Suprapubic skin (tissue), 4 donors: ENCODE measurements at places on chromosomes 6 and 20. TPM values are rescaled to one million over a fixed set of nuclear protein-coding genes. Genes with fewer than 3 reads are reported as not detected.

Gene HLA-DQA2
- total RNA-seq: 12.5 TPM

Gene TCF15
- total RNA-seq: not detected

Gene ATP6V1G2
- total RNA-seq: not detected

Gene OR12D3
- not detected for total RNA-seq

Gene FAM162B
- total RNA-seq: 1.4 TPM

Gene LPIN3
- total RNA-seq: 77.8 TPM

Gene SH3BGRL2
- total RNA-seq: 30.5 TPM

Gene SIRPB2
- total RNA-seq: 0.87 TPM

Gene NOL4L
- total RNA-seq: 8.3 TPM

Gene FUT9
- 0.13 TPM for total RNA-seq

Gene GABRR2
- not detected for total RNA-seq

Gene UNC5CL
- 0.94 TPM for total RNA-seq

Gene SLC17A9
- 0.76 TPM for total RNA-seq

Gene HLA-DQB1
- total RNA-seq: 1.6 TPM

Gene CLPSL1
- total RNA-seq: not detected

Gene C6orf58
- total RNA-seq: not detected

GRCh38 chr20:40173872-40174271, 515.2 kb downstream of the MAFB start:
- H3K4me1 ChIP-seq: peaks cover 9% of the 10 kb centered on the region
- no peak overlapping the region for H3K27ac ChIP-seq

DNA sequence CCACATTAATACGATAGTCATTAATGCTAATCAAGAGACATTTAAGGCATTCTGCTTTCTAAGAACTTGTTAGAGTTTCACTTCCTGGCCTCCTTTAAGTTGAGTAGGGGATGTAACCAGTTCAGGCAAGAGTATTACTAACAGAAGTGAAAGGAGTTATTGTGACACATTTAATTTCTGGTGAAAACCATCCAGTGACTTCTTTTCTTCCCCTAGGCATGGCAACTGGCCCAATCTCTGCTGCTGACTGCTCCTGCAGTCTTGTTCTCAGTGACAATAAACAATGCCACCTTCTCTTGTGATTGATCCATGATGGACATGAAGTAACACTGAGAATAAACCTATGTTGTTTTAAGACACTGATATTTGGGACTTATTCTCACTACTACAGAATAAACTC, 130.9 kb upstream of the DEFB112 start:
- no peaks in the 10 kb centered on the region for H3K4me1 ChIP-seq
- no peak overlapping the region for H3K4me3 ChIP-seq
- H3K36me3 ChIP-seq: no peaks in the 10 kb centered on the region
- DNase-seq: no peak

DNA sequence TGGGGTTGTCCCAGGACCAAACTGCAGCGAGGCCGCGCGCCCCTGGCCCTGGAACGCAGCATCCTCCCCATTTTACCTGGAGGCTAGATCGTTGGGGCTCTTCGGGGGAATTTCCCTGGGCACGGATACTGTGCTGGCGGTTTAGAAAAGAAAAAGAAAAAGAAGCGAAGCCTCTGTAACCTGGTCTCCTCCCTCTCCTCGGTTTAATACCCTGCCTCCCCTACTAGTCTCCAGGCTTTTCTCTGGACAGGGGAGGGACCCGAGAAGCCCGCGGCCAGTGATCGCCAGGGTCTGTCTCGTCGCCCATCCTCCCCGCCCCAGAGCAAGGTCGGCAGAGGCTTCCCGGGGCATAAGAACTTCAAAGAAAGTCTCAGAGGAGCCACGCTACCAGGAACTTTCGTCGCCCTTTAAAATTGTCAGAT, 6.1 kb upstream of the LAMP5 start:
- no peak for DNase-seq
- H3K27ac ChIP-seq: no peak overlapping the region
- no peaks in the 10 kb centered on the region for H3K36me3 ChIP-seq

GRCh38 chr6:68880050-68880813, 245.2 kb downstream of the ADGRB3 start:
- DNase-seq: no peak
- H3K27me3 ChIP-seq: no peaks in the 10 kb centered on the region
- no peaks in the 10 kb centered on the region for H3K4me1 ChIP-seq
- no peaks in the 10 kb centered on the region for H3K36me3 ChIP-seq
- no peak overlapping the region for H3K4me3 ChIP-seq

GRCh38 chr6:10412461-10413261, 2.2 kb downstream of the TFAP2A start:
- H3K4me3 ChIP-seq: peak overlapping the region; percentile 83
- H3K27me3 ChIP-seq: peaks cover 84% of the 10 kb centered on the region
- no peaks in the 10 kb centered on the region for H3K36me3 ChIP-seq
- H3K4me1 ChIP-seq: peaks cover 57% of the 10 kb centered on the region

GRCh38 chr6:87431263-87431662, 23.5 kb downstream of the CFAP206 start:
- H3K27me3 ChIP-seq: no peaks in the 10 kb centered on the region
- DNase-seq: no peak
- H3K27ac ChIP-seq: no peak overlapping the region
- H3K4me1 ChIP-seq: no peaks in the 10 kb centered on the region
- no peak overlapping the region for H3K4me3 ChIP-seq

GRCh38 chr6:69863766-69864165, 2.6 kb upstream of the COL19A1 start:
- H3K4me3 ChIP-seq: no peak overlapping the region
- peaks cover 9% of the 10 kb centered on the region for H3K27me3 ChIP-seq
- H3K4me1 ChIP-seq: peaks cover 13% of the 10 kb centered on the region
- H3K27ac ChIP-seq: no peak overlapping the region
- DNase-seq: no peak

GRCh38 chr20:33910056-33910455, 83.7 kb upstream of the RALY start:
- no peak overlapping the region for H3K27ac ChIP-seq
- no peaks in the 10 kb centered on the region for H3K36me3 ChIP-seq
- no peak for DNase-seq

DNA sequence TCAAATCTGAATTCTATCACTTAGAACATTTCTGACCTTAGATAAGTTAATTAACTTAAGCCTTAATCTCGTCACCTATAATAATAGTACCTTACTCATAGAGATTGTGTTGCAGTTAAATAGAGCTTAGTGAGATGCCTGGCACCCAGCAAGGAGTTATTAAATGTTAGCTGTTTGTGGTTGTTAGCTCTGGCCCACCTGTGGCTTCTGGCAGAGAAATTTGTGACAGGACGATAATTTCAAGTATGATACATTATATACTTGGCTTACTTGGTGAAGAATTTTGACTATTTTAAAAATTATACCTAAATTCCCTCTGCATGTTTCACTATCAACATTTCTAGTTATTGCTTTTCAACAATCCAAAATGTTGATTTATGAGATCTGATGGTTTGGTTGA, 102.9 kb upstream of the CEP162 start:
- H3K36me3 ChIP-seq: no peaks in the 10 kb centered on the region
- no peak for DNase-seq
- no peaks in the 10 kb centered on the region for H3K4me1 ChIP-seq
- H3K27ac ChIP-seq: no peak overlapping the region

GRCh38 chr20:48683467-48684175, 144.2 kb downstream of the PREX1 start:
- peaks cover 7% of the 10 kb centered on the region for H3K36me3 ChIP-seq
- no peaks in the 10 kb centered on the region for H3K27me3 ChIP-seq
- H3K27ac ChIP-seq: no peak overlapping the region

GRCh38 chr6:34696189-34696738, 303 bp downstream of the ILRUN start:
- H3K27ac ChIP-seq: peak overlapping the region; percentile 96
- peak overlapping the region; percentile 86 for H3K4me3 ChIP-seq
- H3K27me3 ChIP-seq: no peaks in the 10 kb centered on the region
- peak; percentile 87 for DNase-seq

GRCh38 chr6:28303570-28303969, 22.2 kb downstream of the PGBD1 start:
- no peak for DNase-seq
- H3K36me3 ChIP-seq: peaks cover 5% of the 10 kb centered on the region
- H3K27me3 ChIP-seq: no peaks in the 10 kb centered on the region
- no peak overlapping the region for H3K27ac ChIP-seq
- no peak overlapping the region for H3K4me3 ChIP-seq

DNA sequence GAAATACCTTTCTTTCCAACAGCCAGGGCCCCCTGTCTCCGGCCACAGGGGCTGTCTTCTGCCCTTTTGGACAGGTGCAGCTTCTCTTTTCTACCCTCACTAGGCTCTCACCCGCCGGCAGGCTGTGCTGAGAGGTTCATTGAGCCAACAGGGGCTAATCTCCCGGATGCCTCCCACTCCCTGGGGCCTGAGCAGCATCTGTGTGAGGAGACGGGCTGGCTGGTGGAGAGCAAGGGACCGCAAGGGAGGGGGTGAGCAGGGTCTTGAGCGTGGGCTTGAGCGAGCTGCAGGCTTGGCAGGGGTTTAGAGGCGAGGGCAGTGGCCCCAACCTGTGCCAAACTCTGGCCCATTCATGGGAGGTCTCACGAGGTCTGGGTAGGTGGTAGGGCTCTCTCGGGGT, 56.5 kb upstream of the CST7 start:
- no peak overlapping the region for H3K4me3 ChIP-seq
- DNase-seq: no peak
- no peak overlapping the region for H3K27ac ChIP-seq

GRCh38 chr6:22942403-22942802, 373.0 kb downstream of the HDGFL1 start:
- no peaks in the 10 kb centered on the region for H3K4me1 ChIP-seq
- H3K27ac ChIP-seq: no peak overlapping the region
- no peak for DNase-seq
- H3K36me3 ChIP-seq: no peaks in the 10 kb centered on the region
- no peaks in the 10 kb centered on the region for H3K27me3 ChIP-seq

DNA sequence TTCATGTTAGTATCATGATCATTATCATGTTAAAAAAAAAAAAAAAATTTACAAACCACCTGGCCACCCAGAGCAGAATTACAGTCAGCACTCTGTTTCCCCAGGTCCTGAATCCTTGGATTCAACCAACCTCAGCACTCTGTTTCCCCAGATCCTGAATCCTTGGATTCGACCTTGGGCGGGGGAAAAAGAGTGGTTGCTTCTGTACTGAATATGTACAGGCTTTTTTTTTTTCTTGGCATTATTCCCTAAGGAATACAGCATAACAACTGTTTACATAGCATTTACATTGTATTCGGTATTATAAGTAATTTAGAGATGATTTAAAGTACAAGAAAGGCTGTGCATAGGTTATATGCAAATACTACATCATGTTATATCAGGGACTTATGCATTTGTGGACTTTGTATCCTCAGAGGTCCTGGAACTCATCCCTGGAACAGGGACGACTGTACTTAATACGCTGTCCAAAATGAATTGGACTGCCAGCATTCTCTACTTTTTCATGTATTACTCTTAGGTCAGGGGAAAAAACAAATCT, 31.2 kb downstream of the GCNT2 start:
- H3K27ac ChIP-seq: no peak overlapping the region
- peaks cover 28% of the 10 kb centered on the region for H3K4me1 ChIP-seq
- no peaks in the 10 kb centered on the region for H3K36me3 ChIP-seq
- no peaks in the 10 kb centered on the region for H3K27me3 ChIP-seq
- H3K4me3 ChIP-seq: no peak overlapping the region

- H3K27ac ChIP-seq: no peak overlapping the region
- no peak overlapping the region for H3K4me3 ChIP-seq
- peaks cover 6% of the 10 kb centered on the region for H3K4me1 ChIP-seq
- H3K36me3 ChIP-seq: no peaks in the 10 kb centered on the region
- DNase-seq: no peak
These were observed 47.2 kb upstream of the IPCEF1 start for GRCh38 chr6:154403788-154404187.

DNA sequence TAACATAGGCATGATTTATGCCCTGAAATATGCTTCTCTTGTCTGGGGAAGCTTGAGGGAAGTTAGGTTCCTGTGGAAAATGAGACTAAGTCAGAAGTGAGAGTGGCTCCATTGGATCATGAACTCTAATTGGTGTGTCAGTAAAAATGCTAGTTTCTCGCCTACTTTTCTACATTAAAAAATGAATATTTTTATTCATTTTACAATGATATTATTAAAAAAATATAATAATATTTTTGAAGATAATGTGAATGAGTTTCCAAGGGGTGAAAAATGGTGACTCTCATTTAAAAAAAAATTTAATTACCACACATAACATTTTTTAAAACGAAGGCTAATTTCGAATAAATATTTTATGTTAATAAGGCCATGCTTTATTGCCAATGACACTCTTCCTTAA, 84.2 kb downstream of the HIVEP1 start:
- no peaks in the 10 kb centered on the region for H3K36me3 ChIP-seq
- peaks cover 8% of the 10 kb centered on the region for H3K4me1 ChIP-seq
- H3K4me3 ChIP-seq: no peak overlapping the region
- H3K27ac ChIP-seq: no peak overlapping the region
- H3K27me3 ChIP-seq: no peaks in the 10 kb centered on the region

- no peaks in the 10 kb centered on the region for H3K4me1 ChIP-seq
- H3K4me3 ChIP-seq: no peak overlapping the region
- no peak for DNase-seq
- no peaks in the 10 kb centered on the region for H3K27me3 ChIP-seq
These were observed 96.8 kb downstream of the TENT5A start for GRCh38 chr6:81655696-81656095.

- DNase-seq: no peak
- no peak overlapping the region for H3K4me3 ChIP-seq
- H3K4me1 ChIP-seq: peaks cover 14% of the 10 kb centered on the region
- no peaks in the 10 kb centered on the region for H3K27me3 ChIP-seq
These were observed 136.0 kb downstream of the MTHFD1L start for GRCh38 chr6:151001387-151002056.

- no peak overlapping the region for H3K27ac ChIP-seq
- H3K36me3 ChIP-seq: no peaks in the 10 kb centered on the region
- no peaks in the 10 kb centered on the region for H3K4me1 ChIP-seq
- H3K4me3 ChIP-seq: no peak overlapping the region
- H3K27me3 ChIP-seq: no peaks in the 10 kb centered on the region
These were observed 520.9 kb upstream of the CITED2 start for GRCh38 chr6:139895205-139895793.

DNA sequence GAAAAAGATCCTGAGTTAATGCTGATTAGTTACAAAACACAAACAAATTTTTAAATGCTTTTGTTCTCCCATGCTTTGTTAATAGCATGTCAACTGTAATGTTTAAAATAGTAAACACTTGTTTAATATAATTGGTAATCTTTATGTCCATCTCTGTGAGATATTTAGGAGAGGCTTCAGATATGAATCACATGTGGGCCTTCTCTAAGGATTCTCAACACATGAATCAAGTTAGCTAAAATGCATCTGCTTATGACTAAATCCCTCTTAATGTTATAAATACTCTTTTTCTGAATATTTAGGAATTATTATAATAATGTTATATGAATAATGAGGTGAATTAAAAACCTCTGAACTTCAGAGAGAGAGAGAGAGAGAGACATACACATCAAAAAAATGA, 345.9 kb upstream of the MANEA start:
- H3K36me3 ChIP-seq: no peaks in the 10 kb centered on the region
- no peak overlapping the region for H3K27ac ChIP-seq
- DNase-seq: no peak
- H3K27me3 ChIP-seq: no peaks in the 10 kb centered on the region
- H3K4me3 ChIP-seq: no peak overlapping the region
